Large intestine (tissue), 12 donors: ENCODE measurements at places on chromosomes 11 and 22. TPM values are rescaled to one million over a fixed set of nuclear protein-coding genes. Genes with fewer than 3 reads are reported as not detected.

GRCh38 chr11:69444381-69445130 is 36.9 kb upstream of the LINC01488 start:
- peak; percentile 79 for DNase-seq

Gene PLAAT4
- 20.3 TPM for polyA plus RNA-seq

Gene PIK3C2A
- polyA plus RNA-seq: 49.8 TPM

DNA sequence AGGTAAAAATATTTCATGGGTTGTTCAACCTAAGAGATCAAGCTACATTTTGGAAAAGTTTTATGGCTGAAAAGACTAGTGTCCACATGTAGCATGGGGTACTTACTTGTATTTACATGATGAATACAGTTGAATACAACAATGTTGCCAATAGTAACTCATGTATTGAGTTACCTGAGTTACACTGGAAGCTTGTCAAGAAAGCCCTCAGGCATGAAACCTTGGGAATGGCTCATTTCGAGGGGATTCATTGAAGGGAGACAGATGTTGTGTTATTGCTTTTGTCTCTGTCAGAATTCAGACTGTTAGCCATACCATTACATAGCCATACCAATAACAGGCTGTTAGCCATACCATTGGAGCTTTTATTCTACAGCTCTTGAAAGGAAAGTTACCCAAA is 9.2 kb downstream of the OR51F2 start:
- DNase-seq: no peak

Gene UCP3
- 2.3 TPM for polyA plus RNA-seq

Gene NNMT
- 4.0 TPM for polyA plus RNA-seq

Gene LIF
- polyA plus RNA-seq: 27.6 TPM

DNA sequence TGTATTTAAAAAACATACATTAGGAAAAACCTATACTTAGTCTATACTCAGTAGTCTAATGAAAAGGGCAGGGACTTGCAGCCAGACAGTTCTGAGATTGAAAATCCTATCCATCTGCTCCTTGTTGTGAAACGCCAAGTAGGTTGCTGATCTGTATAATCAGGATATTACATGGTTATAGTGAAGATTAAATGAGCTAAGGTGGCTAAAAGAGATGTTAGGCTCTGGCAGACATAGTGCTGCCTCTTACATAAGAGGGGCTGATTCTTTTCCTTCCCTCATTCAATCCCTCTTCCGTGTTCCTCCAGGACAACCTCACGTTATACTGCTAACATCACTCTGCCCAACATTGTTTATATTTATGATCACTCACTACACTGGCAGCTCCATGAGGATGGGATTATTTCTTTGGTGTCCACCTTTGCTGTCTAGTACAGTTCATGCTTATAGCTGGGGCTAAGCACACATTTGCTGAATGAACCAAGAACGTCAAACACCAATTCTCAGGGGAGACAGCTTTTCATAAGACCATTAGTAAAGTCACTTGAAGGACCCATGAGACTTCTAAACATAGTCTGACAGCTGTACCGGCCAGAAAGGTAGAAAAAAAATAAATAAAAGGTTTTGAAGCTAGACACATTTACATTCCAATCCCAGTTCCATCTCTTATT is 46.3 kb downstream of the GAB2 start:
- no peak for DNase-seq

DNA sequence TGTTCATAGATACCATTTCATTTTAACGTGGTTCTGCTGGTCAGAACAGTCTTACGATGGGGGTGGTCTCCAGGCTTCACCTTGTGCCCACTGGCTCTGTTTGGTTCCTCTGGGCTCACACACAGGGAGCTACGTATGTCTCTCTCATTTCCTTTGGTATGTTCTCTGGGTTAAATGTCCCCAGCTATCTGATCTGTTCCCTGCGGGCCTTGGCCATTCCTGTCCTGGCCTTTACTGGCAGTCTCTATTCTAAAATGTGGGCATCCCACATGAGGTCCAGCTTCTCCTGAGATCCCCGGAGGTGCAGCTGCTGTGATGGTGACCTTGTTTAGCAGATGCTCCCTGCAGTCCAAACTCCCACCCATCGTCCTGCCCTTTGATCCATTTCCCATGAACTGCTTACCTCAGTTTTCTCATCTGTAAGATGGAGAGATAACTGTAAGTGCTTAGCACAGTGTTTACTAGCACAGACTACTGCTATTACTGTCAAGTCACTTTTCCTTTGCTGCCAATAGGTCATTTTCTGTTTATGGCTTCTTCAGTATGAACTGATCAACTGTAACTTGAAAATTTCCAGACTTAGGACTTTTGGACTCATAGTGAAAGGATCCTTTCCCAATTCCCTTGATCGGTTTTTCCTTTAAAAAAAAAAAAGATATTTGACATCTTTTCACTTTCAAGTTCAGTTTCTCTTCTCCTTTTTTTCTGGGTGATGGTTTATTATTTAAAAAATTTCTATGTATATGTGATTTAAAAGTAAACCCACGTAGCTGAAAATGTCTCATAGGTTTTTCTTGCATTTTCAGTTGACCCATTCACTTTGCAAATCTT is 92.9 kb downstream of the PTPRJ start:
- DNase-seq: no peak

DNA sequence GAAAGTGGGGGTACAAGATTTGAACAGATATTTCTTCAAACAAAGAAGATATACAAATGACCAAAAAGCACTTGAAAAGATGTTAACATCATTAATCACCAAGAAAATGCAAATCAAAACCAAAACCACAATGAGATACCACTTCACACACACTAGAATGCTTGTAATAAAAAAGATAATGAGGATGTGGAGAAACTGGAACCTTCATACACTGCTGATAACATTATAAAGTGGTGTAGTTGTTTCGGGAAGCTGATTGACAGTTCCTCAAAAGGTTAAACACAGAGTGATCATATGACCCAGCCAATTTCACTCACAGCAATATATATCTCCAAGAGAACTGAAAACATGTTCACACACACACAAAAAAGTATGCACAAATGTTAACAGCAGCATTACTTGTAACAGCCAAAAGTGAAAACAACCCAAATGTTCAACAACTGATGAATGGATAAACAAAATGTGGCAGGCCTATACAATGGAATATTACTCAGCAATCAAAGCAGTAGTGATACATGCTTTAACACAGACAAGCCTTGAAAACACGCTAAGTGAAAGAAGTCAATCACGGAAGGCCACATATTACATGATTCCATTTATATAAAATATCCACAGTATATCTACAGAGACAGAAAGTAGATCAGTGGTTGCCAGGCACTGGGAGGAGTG is 15.1 kb downstream of the PITPNB start:
- no peak for DNase-seq

- DNase-seq: no peak
Measured at GRCh38 chr22:20588843-20589581, 81.6 kb downstream of the MED15 start.

Gene FAM168A
- 22.9 TPM for polyA plus RNA-seq

Gene RDX
- polyA plus RNA-seq: 51.6 TPM

DNA sequence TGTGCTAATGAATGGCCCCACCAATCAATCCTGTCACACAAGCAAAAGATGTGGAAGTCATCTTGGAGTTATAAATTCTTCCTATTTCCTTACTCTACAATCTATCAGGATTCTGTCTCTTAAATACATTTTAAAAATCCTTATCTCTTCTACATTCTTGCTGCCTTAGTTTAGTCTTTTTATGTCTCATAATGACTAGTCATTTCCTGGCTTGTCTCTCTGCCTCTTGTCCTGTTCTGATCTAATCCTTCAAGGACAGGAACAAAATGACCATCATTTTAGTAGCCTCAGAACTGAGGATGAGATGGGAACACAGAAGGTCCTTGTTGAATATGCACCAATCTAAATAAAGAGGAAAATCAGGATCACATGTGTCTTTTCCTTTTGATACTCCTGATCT is 56.6 kb upstream of the LIN7C start:
- DNase-seq: no peak

DNA sequence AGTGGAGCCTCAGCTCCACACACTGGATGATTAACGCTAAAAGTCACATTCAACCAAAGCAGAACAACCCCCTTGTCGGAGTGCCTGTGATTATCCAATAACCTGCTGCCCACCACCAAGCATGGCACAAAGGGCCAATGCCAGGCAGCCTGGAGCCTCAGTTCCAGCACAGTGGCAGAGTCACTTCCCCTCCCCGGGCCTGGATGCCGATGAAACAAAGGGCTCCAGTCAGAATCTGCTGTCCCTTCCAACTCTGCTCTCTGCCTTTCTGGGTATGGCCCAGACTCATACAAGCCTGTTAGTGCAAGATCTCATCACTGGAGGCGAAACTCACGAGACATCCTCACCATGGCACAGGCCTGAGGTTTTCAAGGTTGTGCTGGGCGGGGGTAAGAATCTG is 52.1 kb downstream of the CLTCL1 start:
- DNase-seq: no peak

DNA sequence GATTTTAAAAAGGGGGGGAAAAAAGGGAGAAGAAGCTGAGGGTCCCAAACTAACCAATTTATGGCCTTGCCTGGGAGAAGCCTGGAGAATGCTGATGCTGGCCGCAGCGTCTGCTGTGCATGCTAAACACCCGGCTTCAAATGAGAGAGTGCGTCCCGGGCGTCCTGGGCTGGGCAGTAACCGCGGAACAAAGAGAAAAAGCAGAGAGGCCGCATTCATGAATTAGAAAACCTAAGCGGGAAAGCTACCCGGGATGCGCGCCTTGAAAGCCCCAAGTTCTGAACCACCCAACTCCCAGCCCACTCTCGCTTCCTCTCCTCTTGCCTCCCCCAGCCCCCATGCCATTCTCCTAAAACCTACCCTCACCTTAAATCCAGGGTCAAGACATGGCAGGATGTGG is 6.5 kb downstream of the MN1 start:
- DNase-seq: no peak

DNA sequence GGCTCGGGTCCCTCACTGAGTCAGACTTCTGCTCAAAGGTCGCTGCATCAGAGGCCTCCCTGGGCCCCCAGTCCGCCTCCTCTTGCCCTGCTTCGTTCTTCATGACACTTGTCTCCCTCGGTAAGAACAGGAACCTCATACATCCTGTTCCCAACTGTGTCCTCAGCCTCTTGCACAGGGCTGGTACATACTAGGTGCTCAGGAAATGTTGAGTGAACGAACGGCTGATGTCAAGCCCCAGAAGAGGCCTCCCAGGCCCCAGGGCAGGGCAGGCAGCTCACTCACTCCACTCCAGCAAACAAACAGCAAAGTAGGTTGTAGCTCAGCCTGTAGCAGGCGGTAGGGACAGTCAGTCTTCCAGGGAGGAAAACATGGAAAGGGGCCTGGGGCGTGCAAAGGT is 17.2 kb downstream of the SYNGR1 start:
- DNase-seq: no peak
